Hematopoietic multipotent progenitor cell (in vitro differentiated cells): ENCODE measurements at places on chromosomes 7 and 10.

DNA sequence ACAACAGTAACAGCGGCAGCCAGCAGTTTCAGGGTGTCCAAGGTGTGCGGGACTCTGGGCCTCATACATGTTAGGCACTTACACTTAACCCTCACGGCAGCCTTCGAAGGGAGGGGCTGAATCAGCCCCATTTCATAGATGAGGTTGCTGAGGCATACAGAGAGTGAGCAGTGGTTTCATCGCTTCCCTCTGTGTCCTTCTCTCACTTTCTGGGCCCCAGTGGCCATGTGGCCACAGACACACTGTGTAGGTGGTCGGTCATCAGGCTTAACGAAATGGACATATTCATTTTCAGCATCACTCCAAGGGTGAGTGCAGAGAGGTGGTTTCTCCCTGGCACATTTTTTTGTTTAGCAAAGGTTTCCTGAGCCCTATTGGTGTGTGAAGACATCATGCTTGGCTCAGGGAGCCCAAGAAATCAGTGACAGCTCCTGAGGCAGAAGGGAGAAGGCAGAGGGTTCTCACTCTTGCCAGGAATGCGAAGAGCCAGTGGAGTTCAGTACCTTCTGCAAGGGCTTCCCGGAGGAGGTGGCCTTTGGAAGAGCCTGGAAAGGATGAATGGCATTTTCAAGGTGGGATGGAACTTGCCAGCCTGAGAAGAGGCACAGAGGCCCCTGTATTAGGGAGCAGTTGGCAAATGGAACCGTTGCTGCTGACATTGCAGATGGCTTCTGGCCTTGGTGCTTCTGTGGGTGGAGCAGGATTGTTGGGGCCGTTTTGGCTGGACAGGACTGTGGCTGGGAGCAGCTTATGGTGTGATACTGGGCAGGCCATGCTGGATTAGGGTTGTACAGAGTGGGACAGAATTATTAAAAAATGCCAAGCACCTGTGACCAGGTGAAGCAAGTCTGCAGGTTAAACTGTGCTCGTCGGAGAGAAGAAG, 61.7 kb upstream of the PPIF start:
- no peak for DNase-seq

- DNase-seq, result no peak
Measured at GRCh38 chr10:23754179-23754578, 315.3 kb downstream of the OTUD1 start.

- no peak for DNase-seq
Measured at GRCh38 chr7:75719626-75720025, 19.1 kb downstream of the HIP1 start.

DNA sequence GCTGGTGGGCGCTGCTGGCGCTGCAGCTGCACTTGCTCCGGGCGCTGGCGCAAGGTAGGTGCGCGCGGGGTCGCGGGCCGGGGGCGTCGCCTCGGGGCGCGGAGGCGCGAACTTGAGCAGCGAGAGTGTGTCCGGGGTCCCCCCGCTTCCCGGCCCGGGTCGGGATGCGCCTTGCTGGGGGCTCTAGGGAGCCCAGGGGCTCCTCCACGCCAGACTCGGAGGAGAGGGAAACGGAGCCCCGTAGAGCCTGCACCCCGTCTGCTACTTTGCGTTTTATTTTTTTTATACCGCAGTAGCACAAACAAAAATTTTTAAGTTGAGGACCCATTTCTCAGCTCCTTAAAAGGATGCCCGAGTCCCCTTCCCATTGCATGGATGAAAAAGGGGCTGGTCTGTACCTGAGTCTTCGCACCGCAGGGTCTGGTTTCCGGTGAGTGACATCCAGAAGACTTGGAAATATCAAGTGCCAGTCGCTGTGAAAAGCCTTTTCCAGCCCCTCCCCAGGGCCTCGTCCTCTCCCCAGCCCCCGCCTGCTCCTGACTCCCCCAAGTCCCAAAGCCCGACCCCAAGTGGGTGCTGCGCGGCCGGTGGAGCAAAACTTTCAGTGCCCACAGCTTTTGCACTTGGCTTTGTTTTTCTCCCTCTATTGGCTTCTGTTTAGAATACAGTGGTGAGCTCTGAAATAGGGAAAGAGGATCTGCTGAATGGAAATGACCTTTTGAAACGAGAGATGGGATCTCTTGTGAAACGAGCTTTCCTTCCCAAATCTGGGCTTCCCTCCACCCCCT, 973 bp downstream of the SDK1 start:
- DNase-seq, result peak; percentile 31

- DNase-seq, result peak; percentile 17
Measured at GRCh38 chr10:102509387-102509786, 5.6 kb downstream of the SUFU start.

GRCh38 chr7:148921806-148922205, 37.7 kb upstream of the EZH2 start:
- DNase-seq, result no peak

GRCh38 chr10:100858747-100859483, 53.8 kb upstream of the SLF2 start:
- DNase-seq, result no peak

GRCh38 chr7:84294847-84295455, 100.4 kb upstream of the SEMA3A start:
- DNase-seq, result no peak

GRCh38 chr10:2145926-2146478, 408.7 kb upstream of the ADARB2 start:
- no peak for DNase-seq

- DNase-seq, result no peak
Measured at GRCh38 chr10:53957401-53957800, 843.6 kb downstream of the PCDH15 start.
